ENCODE measurements at places on chromosomes 3 and 15.
A peak's percentile ranks its signal among the peaks of the same experiment; 100 is the strongest.

GRCh38 chr3:195715583-195716266 is 5.1 kb upstream of the MUC20 start:
- no peak for DNase-seq

GRCh38 chr3:45441584-45442310 is 53.4 kb downstream of the LARS2 start:
- no peak for DNase-seq

GRCh38 chr15:41241221-41241964 is 10.3 kb downstream of the CHP1 start:
- peak; percentile 35 for DNase-seq

DNA sequence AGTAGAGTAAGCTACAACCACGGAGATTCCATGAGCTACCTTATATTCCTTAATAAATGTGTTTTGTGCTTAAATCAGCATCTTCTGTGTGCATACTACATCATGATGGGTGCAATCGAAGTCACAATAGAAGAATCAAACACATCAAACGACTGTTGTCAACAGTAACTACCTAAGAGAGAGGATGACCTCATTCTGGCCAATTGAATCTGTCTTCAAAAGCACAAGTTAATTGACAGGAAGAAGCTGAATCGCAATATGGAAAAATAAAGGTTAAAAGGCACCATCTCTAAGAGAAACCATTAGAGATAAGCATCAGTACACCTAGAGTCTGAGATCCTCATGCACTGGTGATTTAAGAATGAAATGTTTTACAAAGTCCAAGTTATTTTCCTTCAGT is 39.0 kb downstream of the CD200R1L start:
- peak; percentile 9 for DNase-seq

DNA sequence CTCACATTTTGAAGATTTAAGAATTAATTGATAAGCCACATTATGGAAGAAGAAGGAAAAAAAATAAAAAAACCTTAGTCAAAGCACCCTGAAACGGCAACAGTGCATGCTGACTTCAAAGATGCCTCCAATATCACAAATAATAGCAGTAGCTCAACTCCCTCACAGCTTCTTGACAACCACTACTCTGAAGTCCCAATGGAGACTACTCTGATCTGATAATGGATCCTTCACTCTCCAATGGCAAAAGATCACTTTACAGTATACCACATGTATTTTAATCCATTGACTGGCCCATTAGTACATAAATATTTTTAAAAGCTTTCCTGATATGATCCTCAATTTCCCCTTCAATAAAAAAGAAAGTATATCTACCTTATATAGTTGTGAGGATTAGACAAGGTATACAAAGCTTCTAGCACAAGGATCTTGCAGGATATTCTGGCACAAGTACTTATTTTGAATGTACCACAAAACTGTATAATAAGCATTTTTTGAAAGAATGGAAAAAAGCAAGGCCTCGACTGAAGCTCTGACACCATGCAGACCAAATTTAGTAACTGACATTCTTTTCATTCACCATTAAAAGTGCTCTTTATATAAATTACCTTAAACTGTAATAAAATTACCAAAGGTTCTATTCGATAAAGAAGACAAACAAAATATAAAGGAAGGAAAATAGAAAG is 91.9 kb downstream of the PEAK1 start:
- no peak for DNase-seq

DNA sequence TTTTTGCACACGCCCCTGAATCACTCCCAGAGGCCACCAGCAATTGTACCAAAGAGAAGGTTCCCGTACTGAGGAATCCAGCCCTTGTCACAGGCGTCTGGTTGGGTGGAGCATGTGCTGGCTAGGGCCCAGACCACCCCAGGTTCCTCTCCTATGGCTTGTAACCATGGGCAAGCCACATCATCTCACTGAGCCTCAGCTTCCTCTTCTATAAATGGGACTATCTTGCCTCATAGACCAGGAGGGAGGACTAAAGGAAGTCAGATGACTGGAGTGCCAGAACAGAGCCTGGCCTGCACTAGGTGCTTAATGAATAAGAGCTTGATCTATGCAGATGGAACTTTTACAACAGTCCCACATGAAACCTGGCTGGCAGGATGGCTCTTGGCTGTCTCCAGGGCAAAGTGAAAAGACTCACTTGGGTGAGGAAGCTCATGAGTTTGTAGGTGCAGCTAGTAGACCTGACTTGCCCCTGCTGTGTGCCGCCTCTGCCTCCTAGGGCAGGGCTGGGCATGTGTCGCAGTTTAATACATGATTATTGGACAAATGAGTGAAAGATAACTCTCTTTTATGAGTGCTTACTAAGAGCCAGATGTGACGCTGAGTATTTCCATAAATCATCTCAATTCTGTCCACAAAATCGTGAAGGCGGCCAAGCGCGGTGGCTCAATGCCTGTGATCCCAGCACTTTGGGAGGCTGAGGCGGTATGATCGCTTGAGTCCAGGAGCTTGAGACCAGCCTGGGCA is 29.3 kb downstream of the CTSH start:
- no peak for DNase-seq

DNA sequence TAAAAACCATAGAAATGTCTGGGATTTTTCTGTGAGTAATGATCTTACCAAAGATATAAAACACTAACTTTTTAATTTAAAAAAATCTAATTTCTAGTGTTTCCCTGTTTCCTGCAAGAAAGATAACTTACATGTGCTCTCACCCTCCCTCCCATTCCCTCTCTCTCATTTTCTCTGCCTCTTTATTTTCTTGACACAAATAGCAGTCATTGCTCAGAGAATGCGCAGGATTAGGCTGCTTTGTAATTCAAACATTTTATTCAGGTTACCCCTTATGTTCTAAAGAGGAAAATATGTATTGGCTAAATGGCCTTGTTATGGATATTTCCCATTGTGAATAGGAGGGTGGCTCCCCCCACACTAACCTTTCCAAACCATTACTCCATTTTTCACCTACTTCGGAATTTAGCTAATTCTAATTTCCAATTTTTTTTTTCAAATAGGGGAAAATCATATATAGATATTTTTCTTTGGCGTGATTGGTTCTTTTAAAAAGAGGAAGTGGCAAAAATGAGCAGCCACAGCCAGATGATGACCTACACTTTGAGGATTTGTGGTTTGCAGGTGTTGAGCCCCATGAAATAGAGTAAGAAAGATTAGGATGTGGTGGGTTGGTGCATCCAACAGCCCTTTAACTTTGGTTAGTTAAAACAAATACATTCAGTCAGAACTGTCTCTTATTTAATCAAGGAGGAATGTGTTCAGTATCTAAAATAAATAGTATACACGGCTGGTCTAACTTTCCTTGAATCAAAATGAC is 554.4 kb downstream of the IGSF11 start:
- no peak for DNase-seq

DNA sequence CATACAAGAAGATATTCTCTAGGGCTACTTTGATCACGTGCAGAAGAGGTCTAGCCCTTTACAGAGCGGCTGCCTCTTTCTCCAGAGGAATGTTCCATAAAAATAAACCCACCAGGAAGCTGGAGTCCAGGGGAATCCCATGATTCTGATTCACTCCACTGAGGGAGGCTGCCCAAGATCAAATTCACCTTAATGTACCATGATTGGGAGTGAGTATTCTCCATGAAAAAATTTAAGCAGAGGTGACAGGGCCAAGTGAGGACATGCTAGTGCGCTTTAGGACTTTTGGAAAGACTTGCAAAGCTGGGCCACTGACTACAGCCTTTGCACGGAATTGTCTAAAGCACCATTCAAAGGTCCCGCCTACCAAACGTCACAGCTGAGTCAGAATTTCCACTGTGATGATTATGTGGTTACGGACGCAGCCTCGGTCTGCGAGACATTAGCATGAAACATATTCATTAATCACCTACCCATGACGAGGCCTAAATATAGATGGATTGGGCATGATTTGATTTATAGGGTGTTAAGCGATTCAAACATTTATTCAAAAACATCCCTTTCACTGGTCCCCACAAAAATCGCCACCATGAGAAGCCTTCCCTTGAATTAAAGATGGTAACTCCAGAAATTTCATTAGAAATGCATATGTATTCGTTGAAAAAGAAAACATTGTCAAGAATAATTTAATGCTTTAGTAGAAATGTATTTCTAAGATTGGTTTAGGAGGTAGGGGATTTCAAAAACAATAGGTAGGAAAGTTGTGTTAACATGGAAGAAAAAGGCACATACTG is 152.6 kb downstream of the GREM1 start:
- no peak for DNase-seq

DNA sequence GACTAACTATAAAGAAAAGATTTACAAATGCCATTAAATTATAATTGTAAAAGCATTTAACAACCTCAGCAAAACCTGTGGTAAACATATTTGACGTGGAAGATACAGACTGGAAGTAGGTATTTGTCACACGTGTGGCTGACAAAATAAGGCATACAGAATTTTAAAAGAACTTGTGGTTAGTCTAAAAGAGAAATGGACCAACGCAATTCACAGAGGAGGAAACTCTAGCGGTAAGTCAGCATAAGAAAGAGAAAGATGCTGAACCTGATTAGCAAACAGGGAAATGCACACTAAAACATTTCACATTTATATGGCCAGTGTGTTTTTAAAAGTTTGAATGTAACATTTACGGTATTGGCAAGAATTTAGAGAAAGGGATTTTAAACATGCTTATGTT is 35.3 kb downstream of the KCNH8 start:
- DNase-seq = no peak

- DNase-seq = no peak
Observed at GRCh38 chr3:155641956-155642355, 102.9 kb downstream of the PLCH1 start.

- DNase-seq = no peak
Observed at GRCh38 chr3:72033666-72034428, 248.9 kb upstream of the PROK2 start.

- DNase-seq = no peak
Observed at GRCh38 chr3:131079086-131079485, 52.4 kb downstream of the NEK11 start.

DNA sequence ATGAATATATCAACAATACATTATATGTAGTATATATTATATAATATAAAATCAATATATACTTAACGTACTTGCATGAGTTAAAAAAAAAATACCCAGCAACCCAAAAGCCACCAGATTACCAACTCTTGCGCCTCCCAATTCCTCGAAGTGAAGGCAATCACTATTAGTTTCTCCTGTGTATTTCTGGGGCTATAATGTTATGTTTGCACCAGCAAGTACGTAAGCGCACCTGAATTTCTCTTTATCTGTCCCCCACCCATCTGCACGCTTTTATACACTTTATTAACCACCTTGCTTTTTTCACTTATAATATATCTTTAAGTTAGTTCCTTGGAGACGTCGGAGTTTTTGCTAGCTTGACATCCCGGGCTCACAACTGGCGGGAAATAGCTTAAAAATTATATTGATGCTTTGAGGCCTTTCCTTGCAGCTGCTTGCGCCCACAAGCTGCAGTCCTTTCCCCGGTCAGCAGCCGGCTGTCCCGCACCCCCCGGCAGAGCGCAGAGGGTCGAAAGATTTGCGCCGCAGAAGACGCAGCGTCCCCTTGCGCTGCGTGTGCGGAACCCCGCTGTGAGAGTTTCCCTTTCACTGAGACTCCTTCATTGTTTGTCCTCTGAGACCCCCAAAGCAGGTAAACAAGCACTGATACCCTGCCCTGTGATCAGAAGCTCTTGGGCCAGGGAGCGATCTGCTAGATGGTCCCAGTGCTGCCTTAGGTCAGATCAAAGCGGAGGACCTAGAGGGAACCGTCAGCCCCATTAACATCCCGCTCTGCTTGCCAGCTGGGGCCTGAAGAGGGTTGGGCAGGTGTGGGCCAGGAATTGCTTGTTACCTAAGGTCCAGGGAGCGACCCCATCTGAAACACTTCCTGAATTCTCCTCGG is 8.9 kb upstream of the EOMES start:
- no peak for DNase-seq

DNA sequence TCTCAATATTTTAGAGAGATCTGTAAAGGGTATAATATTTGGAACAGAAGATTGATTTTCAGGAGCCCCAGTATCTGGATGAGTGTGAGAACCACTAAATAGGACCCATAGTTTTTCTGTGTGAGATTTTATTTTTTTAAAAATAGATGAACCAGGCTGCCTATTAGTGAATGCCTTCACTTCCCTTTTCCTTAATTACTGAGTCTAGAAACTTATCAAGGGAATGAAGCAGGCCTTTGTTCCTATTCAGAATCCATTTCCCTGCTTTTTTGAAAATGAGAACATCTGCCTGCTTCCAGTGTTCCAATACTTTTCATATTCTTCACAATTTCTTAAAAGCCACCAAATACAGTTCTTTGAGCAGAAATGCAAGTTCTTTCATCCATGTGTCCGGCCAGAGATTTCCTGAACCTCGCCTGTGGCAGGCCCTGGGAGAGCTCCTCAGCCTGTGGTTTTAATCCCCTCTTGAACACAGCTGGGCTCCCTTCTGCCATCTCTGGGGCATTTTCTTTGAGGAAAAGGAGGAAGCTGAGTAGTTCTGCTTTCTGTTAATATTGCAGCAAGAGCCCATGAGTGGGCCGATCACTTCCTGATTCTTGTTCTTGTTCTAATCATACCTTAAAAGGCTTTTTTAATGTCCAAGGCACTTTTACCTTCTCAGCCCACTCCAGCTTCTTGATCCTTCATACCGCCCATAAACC is 4.7 kb downstream of the EHD4 start:
- no peak for DNase-seq

DNA sequence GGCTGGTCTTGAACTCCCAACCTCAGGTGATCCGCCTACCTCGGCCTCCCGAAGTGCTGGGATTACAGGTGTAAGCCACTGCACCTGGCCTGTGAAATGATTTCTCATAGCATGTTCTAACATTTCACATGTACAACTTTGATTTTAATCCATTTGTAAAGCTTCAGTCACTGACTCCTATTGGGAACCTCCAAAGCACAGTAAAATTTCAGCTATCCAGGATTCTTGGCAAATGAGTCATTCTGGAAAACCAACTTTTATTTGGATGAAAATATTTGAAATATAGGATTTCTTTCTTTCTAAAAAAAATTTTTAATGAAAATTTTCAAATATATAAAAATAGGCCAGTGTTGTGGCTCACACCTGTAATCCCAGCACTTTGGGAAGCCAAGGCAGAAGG is 2.7 kb upstream of the LMAN1L start:
- DNase-seq = no peak

DNA sequence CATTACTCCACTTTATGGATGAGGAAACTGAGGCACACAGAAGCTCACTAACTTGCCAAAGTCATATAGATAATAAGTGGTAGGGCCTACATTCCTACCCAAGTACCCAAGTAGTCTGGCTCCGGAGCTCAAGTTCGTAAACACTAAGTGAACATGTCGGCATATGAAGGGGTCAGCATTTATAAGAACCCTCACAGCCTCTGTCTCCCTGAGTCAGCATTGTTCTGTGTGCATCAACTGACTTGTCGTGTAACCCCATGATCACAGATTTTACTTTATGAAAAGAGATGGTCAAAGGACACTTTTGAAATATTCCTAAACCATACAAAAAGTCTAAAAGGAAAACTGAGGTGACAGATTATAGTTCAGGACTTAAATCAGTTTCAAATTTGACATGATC is 260.1 kb upstream of the CCDC54 start:
- DNase-seq = no peak
